ENCODE measurements at places on chromosomes 13 and 19.

DNA sequence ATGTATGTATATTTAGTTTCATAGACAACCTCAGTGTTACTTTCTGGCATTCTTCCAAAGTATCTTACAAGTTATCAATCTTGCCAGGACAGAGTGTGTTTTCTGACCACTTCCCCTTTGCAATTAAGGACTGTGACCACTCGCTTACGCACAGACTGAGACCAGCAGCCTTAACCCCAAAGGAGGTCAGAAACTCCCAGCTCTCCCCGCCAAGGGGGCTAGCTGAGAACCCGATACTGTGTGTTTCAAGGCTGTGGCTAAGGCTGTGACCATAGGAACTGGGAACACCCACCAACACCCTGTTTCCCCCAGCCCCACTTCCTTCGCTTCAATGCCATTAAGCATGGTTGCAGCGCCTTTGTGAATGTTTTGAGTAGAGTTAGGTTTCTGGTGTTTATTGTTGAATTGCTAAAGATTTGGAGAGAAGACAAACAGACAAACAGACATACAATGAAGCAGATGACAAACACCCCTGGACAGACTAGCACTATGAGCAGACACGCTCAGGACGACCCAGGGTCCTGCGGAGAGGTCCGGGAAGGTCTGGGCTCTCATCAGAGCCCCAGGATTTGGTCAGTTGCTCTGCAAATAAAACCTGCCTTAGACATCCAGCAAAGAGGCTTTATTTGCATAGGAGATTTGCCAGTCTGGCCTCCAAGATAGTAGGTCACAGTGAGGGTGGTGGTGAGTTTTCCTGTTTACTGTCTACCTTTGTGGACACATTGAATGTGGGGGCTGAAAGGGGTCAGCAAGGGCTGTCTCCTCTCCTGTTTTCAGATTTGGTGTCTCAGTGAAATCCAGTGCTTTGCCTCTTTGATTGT, 25.0 kb upstream of the TNFSF11 start:
- no peak for DNase-seq

GRCh38 chr13:48012668-48013067, 11.6 kb upstream of the SUCLA2 start:
- DNase-seq = no peak

- DNase-seq = no peak
Observed at GRCh38 chr13:109154546-109154945, 525.1 kb downstream of the MYO16 start.

DNA sequence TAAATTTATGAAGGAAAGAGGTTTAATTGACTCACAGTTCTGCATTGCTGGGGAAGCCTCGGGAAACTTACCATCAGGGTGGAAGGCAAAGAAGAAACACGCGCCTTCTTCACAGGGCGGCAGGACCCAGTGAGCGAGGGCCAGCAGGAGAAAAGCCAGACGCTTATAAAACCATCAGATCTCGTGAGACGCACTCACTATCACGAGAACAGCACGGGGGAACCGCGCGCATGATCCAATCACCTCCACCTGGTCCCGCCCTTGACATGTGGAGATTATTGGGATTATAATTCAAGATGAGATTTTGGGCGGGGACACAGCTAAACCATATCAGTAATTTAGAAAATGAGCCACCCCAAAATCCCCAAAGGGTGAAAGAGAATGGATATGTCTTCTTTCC, 187.1 kb downstream of the RAP2A start:
- no peak for DNase-seq

- DNase-seq = no peak
Observed at GRCh38 chr13:60484865-60485264, 87.8 kb downstream of the TDRD3 start.

DNA sequence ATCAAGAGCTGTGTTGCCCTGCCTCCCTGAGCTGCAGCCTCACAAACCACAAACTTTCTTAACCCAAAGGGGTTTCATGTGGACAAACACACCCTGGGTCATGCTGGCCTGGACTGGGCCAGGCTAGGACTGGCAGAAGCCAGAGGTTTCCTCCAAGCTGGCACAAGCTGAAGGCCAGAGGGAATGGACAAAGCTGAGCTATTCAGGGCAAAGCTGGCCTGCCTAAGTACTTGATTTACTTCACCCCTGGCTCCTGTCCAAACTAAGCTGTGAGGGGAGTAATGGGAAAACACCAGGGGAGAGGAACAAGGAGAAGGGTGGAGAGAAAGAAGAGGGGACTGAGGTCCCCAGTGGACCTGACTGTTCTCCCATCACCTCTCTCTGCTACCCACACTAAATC, 6.2 kb downstream of the CPAMD8 start:
- no peak for DNase-seq

GRCh38 chr13:51978796-51979556, 32.3 kb downstream of the ATP7B start:
- DNase-seq = no peak

DNA sequence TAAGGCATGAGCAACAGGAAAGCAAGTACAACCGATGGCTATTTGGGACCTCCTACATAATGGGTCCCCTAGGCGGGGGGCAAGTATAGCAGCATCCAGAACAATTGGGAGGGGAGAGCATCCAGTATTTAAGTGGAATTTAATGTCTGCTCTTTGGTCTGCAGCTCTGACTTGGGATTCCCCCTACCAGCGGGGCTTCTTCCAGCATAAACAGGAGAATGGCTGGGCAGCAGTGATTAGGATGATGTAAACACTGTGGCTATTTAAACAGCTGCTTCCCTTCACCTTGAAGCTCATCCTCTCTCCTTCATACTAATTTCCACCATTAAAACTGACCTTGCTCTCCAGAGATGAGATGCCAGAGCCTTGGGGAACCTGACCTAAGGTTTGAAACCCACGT, 73.9 kb upstream of the OXGR1 start:
- DNase-seq = no peak

GRCh38 chr13:65971541-65971940, 1258.6 kb downstream of the PCDH9 start:
- no peak for DNase-seq

- no peak for DNase-seq
Observed at GRCh38 chr19:55454787-55455243, 6.6 kb downstream of the ISOC2 start.

- no peak for DNase-seq
Observed at GRCh38 chr13:93674337-93674755, 447.7 kb downstream of the GPC6 start.

DNA sequence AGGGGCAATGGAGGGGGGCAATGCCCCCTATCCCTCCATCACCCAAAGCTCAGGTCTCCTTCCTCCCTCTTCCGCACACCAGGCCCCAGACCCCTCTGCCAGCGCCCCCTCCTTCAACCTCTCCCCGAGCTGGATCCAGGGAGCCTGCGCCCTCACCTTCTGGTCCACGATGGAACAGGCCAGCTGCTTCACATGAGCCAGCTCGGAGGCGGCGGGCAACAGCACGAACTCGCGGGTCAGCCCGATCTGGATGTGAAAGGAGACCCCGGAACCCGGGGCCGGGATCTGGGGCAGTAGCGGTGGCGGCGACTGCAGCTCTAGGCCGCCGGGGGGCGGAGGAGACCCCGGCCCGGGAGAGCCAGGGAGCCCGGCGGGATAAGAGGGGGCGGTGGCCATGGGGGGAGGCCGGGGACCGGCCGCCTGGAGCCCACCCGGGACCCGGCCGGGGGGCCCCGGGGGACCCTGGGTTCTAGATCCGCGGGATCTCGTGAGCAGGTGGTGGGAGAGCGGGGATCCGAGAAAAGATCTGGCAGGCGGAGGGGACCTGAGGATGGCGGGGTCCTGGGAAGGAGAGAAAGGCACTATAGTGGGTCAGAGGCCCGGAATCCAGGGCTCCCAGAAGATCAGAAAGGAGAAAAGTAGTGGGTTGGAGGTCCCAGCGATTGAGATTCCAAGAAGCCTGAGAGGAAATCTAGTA, 791 bp downstream of the PRKD2 start:
- DNase-seq = no peak

DNA sequence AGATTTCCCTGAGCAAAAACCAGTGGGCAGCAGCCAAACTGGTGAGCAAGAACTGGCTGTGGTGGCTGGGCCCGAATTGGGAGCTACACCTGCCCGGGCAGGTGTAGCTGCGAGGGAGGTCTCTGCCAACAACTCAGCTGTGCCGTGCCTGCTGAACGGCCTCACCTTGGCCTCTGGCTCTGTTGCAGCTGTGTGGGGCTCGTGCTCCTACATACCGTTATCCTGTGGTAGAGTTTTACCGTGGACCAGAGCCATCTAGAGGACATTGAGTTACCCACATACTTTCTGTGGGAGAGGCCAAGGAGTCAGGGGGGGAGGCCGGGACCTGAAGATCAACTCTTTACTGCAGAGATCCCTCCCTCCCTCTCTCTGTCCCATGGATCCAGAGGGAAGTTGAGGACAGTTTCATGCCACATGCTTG, 113.2 kb downstream of the TM9SF2 start:
- no peak for DNase-seq

DNA sequence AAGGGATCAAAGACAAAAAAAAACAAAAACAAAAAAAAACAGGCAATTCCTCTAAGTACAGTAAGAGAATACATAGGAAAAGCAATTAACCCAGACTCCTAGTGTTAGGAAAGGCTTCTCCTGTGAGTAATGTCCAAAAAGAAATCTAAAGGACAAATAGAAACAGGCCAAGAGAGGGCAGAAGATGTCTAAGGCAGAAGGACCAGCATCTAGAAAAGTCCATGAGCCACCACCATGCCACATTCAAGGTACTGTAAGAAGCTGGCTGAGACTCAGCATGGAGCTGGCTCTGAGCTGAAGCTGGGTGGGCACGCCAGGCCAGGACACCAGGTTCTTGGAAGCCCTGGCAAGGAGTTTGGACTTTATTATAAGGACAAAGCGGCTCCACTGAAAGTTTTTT, 118.1 kb upstream of the FRY start:
- no peak for DNase-seq

DNA sequence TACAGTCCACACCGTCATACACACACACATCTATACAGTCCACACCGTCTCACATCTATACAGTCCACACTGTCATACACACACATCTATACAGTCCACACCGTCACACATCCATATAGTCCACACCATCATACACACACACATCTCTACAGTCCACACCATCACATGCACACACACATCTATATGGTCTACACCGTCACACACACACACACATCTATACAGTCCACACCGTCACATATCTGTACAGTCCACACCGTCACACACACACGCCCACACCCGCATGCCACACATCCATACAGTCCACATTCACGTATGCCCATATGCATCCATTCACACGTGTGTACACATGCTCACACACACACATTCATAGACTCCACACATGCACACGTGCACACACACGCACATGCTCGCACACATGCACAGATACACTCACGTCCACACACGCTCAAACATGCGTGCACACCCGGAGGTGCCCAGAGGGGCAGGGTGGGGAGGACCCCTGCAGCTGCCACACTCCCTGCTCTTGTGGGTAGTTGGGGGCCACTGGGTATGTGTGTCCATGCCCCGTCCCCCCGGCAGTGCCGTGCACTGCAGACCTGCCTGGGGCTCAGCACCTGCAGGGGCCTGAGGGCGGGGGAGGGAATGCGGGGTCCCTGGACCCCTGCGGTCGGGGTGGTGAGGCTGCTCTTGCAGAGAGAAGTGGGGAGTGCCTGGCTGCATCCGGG, 29.2 kb downstream of the PIAS4 start:
- no peak for DNase-seq

- no peak for DNase-seq
Observed at GRCh38 chr19:21322528-21322927, 6.7 kb downstream of the ZNF708 start.

GRCh38 chr13:109436841-109437240, 349.5 kb downstream of the IRS2 start:
- no peak for DNase-seq

GRCh38 chr19:17195106-17195505, 20.1 kb upstream of the USE1 start:
- DNase-seq = no peak

- no peak for DNase-seq
Observed at GRCh38 chr19:23263870-23264590, 13.8 kb upstream of the ZNF724 start.

DNA sequence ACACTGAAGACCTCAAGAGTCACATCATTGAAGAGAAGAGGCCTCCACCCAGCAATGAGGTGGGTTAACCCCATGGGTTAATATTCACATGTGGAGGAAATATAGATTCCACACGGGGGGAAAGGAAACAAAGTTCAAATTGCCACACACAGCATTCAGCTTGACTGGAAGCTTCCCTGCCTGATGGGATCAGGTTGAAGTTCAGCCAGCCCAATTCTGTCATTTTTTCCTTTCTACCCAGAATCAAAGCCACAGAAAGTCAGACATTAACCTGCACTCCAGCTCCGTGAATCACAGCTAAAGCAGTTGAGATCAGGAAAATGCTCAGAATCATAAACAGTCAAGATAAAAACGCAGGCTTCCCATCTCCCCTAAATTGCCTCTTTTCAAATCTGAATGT, 208.7 kb upstream of the OBI1 start:
- DNase-seq = no peak

- DNase-seq = no peak
Observed at GRCh38 chr19:42150364-42150763, 18.1 kb upstream of the POU2F2 start.

DNA sequence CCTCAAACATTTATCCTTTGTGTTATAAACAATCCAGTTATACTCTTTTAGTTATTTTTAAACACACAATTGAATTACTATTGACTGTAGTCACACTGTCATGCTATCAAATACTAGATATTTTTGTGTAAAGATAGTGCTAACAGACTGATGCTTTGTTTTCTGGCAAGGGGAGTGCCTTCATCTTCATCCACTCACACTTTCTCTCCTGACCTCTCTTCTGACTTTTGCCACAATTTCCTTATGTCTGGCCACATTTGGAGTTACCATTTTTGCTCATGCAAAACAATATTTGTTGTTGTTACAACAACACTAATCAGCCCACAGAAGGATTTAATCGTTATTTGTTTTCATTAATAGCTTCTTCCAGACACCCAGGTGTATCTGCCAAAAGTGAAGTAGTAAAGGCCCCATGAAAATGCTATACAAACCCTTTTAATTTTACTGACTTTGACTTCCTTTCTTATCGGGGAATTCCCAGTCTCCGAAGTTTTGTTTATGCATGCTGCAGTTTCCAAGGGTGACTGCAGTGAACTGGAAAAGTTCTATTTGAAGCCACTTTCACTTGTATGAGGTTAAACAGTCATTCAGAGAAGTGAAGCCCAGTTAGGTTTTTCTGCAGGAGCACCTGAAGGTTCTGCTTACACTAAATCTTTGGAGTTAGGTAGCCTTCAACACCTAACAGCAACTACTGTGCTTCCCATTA, 66.1 kb upstream of the FRY start:
- no peak for DNase-seq

GRCh38 chr13:31011901-31012654, 79.6 kb downstream of the TEX26 start:
- DNase-seq = no peak

- DNase-seq = no peak
Observed at GRCh38 chr13:74715718-74716117, 581.5 kb upstream of the KLF12 start.

- no peak for DNase-seq
Observed at GRCh38 chr13:22175241-22175640, 504.4 kb downstream of the FGF9 start.

GRCh38 chr19:18905513-18906236, 9.7 kb upstream of the CERS1 start:
- no peak for DNase-seq

- DNase-seq = no peak
Observed at GRCh38 chr13:111634410-111634809, 314.0 kb downstream of the TEX29 start.

Measured in stimulated activated CD8-positive, alpha-beta memory T cell treated with anti-CD3 and anti-CD28 coated beads, Interleukin-7, amount 100 ng/mL, for 1 hour (primary cell).